ENCODE measurements at places on chromosomes 16 and 17.

GRCh38 chr17:28885951-28886350, 11.6 kb downstream of the FLOT2 start:
- DNase-seq = no peak

DNA sequence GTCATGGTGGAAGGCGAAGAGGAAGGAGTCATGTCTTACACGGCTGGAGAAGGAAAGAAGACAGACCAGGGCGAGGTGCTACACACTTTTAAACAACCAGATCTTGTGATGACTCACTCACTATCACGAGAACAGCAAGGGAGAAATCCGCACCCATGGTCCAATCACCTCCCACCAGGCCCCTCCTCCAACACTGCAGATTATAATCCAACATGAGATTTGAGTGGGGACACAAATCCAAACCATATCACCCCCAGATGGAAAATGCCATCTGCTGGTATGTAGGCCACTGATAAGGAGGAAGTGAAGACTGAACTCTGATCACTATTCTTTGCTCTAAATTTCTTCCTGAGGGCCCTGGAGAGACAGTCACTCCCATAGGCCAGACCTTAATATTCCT, 7.5 kb upstream of the ITGAX start:
- no peak for DNase-seq

DNA sequence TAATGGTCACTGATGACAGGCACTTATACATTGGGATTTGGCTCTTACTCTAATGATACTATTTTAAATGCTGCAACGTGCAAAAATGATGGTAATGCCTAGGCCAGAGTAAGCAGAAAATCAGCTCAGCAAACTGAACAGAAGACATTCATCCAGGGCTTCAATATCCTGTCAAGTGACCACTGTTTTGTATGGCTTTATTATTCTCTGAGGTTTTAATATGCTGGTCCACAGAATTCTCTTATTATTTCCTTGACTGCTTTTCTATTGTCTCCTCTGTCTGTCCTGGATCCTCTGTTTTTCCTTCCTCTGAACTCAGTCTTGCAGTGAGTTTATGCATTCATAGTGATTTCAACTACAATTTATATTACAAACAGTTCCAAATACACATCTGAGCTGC, 90.8 kb upstream of the PMFBP1 start:
- DNase-seq = no peak

DNA sequence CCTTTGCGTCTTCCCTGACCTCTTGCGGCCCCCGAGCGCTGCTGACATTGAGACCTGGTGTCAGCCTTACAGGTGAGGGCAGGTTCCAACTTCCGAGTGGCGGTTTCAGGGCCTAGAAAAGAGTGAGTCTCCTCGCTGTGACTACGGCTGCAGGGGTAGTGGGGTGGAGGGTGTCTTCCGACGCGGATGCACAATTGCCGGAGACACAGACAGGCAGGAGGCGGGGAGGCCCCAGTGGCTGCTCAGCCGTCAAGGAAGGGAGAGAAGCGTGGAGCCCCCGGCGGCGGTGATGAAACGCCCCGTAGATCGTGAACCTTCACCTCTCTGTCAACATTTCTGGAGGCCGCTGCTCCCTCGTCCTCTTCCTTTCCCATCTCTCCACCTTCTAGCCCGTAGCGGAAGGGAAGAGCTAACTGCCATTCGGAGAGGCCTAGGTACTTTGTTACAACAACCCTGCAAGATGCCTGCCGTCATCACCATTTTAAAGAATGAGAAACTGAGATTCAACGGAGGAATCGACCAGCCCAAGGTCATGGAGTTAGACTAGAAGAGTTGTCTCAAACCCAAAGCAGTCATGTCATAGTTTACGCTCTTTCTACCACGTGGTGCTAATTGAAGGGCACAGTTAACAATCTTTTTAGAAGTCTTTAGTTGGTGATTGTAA, 485 bp downstream of the DNAJA3 start:
- no peak for DNase-seq

GRCh38 chr17:50056961-50057330, 1.0 kb downstream of the ITGA3 start:
- DNase-seq = no peak

- no peak for DNase-seq
Observed at GRCh38 chr16:30920891-30921290, 2.5 kb upstream of the FBXL19 start.

GRCh38 chr17:80005360-80006338, 30.0 kb downstream of the TBC1D16 start:
- peak; percentile 87 for DNase-seq

DNA sequence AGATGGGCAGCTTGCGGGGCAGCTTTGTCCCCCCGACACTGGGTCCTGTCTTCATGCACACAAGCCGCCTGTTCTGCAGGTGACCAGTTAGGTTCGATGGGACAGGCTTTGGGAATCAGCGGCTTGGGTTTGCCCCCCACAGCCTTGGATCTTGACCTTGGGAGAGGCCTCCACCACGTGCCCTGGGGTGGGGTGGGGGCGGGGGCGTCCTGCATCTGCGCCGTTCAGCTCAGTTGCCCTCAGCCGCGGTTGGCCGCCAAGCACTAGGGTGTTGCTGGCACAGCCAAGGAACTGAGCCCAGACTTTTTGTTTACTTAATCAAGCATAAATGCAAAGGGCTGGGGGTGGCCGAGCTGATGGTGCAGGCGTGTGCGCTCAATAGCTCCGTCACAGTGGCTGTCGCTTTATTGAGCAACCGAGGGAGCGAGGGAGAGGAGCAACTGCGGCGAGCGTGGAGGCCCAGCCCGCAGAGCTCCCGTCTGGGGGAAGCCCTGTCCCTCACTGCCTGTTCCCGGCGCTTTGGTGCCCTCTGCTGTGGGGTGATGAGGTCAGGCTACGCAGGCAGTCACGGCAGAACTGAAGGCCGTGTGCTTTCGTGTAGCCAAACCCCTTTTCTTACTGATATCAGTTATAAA, 33.9 kb downstream of the JPH3 start:
- DNase-seq = peak; percentile 91
